ENCODE measurements at places on chromosomes 5 and 9.

DNA sequence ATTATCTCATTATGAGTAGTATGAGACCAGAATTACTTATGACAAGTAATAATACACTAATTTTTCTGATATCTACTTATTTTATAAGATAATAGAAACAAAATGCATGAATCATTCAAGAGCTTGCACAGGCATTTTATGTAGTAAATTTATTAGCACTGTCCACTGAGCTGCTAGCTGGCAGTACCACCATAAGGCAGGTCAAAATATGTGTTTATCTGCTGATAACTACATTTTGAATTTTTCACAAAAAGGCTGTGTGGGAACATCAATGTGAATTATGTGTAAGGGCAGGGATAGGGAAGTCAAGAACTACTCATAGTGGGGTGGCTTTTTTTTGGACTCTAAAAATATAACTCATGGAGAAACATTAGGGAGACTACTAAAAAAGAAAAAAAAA lies 249.6 kb downstream of the PAPPA start:
- DNase-seq: no peak

GRCh38 chr5:199197-199949 lies 8.1 kb downstream of the LRRC14B start:
- DNase-seq: no peak

GRCh38 chr9:92728831-92729734 lies 35.5 kb downstream of the BICD2 start:
- no peak for DNase-seq

DNA sequence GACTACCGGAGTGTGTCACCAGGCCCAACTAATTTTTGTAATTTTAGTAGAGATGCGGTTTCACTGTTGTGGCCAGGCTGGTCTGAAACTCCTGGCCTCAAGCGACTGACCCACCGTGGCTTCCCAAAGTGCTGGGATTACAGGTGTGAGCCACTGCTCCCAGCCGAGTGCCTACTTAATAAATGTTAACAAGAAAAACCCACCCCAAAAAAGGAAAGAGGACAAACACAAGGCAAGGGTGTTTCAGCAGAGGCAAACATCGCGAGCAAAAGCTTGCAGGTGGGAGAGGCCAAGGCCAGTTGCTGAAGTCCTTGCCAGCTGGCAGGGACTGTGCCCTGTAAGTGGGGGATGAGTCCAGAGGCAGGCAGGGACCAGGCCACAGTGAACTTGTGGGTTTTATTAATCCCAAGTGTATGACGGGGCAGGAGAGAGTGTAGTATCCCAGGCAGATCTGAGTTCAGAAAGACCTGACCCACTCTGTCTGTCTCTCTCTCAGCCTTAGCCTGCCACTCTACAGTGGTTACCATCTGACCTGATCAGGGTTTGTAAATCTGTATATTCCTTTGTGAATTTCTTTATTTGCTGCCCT lies 6.4 kb upstream of the FPGS start:
- no peak for DNase-seq

DNA sequence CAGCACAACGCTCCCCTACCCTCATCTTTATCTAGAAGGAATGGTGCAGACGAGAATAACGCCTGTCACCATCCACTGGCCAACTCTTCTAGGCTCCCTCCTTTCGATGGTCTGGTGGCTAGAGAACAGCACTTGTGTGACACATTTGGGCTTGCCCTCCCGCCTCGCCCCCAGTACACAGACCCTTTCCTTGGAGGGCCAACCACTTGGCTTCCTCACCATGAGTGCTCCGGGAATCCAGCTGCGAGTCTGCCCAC lies 1.4 kb downstream of the GNAQ start:
- no peak for DNase-seq

DNA sequence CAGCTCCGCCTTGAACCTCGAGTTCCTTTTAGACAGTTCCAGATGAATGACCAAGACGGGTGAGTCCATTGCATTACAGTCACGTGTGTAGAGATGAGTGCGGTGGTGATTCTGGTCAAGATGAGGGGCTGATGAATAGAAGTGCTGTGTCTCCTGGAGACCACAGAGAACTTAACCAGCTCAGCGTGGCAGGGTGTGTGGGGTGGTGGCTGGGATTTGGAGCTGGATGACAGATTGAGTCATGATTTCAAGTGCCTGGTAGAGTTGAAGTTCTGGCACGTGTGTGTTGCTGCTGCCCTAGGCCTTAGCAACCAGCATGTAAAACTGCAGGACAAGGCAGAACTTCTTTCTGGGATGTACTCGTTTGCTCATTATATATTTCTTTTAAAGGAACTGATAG lies 53.3 kb downstream of the PRRC2B start:
- no peak for DNase-seq

GRCh38 chr5:1000329-1000728 lies 8.3 kb upstream of the NKD2 start:
- no peak for DNase-seq

DNA sequence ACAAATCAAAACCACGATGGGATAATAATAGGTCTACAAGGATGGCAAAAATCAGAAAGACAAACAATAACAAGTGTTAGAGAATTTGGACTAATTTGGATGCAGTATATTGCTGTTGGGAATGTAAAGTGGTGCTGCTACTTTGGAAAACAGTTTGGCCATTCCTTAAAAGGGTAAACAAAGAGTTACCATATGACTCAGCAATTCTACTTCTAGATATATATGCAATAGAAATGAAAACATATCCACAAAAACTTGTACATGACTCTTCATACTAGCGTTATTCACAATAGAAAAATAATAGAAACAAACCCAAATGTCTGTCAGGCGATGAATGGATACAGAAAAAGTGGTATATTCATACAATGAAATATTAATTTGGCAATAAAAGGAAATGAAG lies 58.3 kb downstream of the JAK2 start:
- DNase-seq: no peak

DNA sequence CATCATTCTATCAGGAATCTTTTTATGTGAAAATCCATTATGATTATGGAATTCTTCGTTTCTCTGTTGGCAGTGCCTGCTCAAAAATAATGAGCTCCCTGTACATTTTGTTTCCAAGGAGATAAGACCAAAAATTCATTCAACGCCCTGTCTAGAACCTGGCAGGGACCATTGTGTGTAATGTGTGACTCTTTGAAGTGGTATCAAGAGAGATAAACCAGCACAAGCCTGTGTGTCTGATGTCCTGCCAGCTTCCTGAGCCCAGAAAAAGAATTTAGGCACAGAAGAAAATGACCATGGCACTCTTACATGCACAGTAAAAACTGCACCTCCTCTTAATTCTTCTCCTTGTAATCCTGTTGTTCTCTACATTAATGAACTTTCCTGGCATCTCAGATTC lies 177.4 kb downstream of the SAXO1 start:
- DNase-seq: no peak

GRCh38 chr5:151699071-151699901 lies 12.6 kb upstream of the SPARC start:
- DNase-seq: no peak

GRCh38 chr9:117742131-117742530 lies 37.9 kb downstream of the TLR4 start:
- no peak for DNase-seq

DNA sequence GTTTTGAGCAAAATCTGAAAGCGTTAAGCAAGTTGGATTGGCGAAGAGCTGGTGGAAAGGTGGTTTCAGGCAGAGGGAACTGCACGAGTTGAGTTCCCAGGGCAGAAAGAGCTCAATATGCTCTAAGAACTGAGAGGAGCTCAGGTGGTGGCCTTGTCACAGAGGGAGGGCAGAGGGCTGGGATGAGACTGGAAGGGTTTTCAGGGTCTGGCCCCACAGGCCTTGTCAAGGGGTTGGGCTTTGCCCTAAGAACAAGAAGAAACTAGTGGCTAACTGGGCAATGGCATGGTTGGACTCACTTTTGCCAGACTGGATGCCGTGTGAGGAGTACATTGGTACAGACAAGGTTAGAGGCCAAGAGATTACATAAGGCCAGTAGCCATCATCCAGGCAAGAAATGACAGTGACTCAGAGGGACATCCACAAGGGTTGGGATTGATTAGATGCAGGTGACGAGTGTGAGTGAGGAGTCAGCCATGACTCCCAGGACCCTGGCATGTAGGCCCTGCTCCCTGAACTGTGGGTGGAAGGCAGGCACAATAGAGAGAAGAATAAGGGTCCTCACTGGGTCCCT lies 75.1 kb upstream of the SMIM23 start:
- DNase-seq: no peak

DNA sequence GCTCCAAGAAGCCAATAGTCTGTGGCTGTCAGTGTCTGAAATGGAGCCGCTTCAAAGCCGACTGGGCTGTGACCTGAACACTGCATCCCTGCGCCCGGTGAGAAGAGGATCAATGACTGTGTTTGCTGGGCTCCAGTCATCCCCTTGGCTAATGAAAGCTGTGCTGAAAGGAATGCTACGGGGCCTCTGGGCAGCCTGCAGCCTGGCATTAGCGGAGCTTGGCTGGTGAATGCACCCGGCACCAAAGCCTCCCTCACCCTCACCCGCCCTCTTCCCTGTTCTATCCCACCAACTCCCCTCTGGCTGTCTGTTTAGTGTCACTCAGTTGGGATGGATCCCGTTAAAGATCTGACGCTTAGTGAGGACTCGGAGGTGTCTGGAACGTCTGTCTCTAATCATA lies 355.3 kb downstream of the BNC2 start:
- no peak for DNase-seq

DNA sequence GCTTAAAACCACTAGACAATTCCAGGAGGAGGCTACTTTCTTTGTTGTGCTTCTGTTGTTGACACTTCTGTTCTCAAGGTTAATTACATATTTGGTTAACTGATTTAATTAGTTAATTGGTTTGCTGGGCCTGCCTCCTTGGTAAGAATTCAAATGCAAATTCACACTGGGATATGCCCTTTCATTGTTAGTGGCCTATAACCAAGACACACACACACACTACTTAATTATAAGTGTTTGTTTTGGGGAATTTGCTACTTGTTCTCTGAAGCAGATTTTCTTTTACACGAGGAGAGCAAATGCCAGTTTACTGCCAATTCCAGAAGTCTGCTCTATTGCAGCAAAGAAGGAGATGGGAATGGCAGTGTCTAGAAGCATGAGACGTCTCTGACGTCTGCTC lies 101.6 kb upstream of the BASP1 start:
- no peak for DNase-seq

DNA sequence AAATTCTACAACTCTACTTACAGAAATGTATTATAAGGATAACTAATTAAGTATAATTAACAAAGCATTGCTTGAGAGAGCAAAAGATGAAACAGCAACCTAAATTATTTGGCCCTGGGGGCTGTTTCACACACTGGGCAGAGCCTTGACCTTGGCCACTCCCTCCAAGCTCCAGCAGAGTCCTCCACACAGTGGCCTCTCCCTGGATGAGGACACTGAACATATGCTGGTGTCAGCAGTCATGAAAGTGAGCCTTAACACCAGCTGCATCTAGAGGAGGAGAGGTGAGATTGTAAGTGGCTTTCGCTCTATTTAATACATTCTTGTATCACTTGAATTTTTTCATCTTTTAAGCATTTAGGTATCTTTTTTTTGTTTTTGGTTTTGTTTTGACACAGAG lies 23.3 kb upstream of the ZDHHC12 start:
- no peak for DNase-seq

DNA sequence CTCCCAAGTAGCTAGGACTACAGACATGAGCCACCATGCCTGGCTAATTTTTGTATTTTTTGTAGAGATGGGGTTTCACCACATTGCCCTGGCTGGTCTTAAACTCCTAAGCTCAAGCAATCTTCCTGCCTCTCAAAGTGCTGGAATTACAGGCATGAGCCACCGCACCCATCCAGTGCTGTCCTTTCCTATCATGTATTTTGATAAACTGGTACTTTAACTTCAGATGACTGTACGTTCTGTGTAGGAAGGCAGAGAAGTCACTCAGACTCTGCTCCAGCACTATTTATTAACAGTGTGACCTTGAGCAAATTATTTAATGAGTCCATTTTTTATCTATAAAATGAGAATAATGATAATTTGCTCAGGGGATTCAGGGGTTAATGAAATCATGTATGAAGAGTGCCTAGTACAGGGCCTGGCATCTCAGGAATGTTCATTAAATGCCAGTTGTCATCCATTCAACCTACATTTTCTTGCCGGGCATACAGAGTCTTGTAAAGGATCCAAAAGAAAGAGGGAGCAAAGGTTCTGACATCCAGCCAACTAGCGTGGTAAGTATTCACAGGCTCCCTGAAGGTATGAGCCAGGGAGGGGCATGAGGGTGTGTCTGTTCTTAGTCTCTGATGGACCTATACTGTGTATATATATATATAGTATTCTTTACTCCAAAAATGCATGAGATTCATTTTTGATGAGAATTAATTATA lies 201.9 kb downstream of the PBX3 start:
- DNase-seq: no peak

- no peak for DNase-seq
Observed at GRCh38 chr5:174545926-174546325, 178.5 kb upstream of the MSX2 start.
